Lower leg skin (tissue), 4 donors: ENCODE measurements at places on chromosomes 16 and 17. TPM values are rescaled to one million over a fixed set of nuclear protein-coding genes. Genes with fewer than 3 reads are reported as not detected.
A peak's percentile ranks its signal among the peaks of the same experiment; 100 is the strongest.

GRCh38 chr17:68794636-68795434 is 160.4 kb downstream of the ABCA8 start:
- DNase-seq: no peak

DNA sequence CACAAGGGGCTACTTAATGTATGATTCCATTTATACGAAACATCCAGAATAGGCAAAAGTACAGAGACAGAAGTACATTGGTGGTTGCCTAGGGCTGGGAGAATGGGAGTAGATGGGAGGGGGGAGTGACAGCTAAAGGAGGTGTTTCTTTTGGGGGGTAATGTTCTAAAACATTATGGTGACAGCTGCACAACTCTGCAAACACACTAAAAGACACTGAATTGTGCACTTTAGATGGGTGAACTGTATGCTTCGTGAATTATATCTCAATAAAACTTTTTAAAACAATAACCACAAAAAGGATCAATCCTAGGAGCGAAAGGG is 661 bp downstream of the LYRM9 start:
- DNase-seq: no peak

DNA sequence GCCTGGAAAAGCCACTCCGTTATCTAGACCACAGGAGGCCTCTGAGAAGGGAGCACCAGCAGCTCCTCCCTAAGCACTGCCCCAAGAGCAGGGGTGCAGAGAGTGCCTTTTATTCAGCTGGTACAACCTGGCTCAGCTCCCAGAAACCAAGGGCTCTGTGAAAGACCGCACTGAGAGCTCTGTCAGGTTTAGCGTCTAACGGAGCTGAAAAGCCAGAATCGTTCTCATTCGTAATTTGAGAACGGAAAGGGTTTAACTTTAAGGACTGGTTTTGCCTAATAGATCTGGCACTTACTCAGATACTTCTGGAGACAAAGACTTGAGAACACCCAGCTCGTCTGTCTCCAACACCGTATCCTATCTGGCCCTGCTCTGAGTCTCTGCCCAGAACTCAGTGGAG is 13.5 kb downstream of the MPG start:
- DNase-seq: no peak

- peak; percentile 51 for DNase-seq
Observed at GRCh38 chr17:49616601-49617131, 41.0 kb downstream of the NXPH3 start.

DNA sequence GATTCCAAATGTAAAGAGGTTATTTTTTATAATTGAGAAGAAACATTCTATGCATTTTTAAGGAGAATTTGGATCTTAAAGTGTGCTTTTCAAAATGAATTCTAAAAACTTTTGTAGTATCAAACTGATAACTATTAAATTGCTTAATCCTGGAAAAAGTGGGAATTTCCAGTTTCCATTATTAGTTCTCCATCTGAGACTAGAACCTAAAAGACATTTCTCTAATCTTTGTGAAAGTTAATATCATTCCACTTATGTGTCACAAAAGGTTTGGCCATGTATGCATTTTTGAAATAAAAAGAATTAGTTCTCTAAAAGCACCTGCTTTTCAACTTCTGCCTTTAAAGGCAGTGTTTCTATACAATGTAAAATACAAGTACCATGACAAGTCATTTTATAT is 155.0 kb downstream of the BCAS3 start:
- DNase-seq: no peak

DNA sequence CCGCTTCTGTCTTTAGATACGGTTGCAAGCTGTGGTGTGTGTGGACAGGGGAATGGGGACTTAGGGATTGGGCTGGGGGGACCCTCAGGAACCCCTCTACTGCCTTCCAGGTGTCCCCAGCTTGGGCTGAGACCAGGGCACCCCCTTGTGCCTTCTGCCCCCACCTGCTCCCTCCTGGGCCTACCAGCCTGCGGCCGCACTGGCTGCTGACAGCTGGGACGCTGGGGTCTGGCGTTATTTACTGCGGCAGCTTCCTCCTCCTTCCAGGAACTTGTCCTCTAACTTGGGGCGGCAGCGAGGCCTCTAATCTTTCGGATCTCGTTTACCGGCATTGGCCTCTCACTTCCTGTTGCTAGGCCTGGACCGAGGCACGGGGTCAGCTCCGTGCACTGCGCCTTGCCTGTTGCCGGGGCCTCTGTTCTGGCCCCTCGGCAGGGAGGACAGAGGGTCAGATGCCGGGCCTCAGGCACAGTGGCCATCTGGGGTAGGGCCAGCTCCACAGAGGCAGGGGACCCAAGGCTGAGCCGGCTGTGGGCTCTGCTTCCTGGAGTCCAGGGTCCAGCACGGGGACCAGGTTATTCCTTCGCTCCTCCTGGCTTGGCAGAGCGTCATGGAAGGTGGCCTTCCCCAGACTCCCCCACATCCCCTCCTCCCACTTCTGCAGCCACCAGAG is 31.8 kb downstream of the TMEM235 start:
- peak; percentile 86 for DNase-seq

DNA sequence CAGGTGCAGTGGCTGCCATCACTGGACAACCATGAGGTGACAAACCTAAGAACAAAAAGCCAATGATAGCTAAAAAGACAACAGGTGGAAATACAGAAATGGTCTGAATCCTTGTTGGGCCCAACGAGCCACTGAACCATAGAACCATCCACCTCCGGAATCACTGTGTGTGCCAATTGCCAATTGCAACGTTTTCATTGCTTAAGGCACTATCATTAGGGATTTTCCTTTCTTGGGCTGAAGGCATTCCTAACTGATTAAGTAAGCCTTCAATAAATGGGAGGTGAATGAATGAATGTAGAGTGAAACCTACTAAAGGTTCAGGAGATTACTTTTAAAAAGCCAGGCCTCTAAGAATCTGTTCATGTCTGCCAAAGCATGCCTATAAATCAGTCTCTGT is 3.6 kb downstream of the USP31 start:
- peak; percentile 13 for DNase-seq

Gene KRT33A
- 0.25 TPM for total RNA-seq

DNA sequence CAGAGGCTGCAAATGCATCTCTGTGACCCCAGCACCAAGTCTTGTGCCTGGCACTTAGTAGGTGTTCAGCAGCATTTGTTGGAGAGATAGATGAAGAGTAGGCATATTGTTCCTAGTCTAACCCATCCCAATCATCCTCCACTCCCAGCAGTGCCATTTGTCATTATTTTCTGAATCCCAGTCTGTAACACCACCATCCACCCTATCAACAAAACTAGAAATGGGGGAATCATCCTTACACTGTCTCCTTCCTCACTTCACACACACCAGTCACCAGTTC is 95.9 kb upstream of the TBX2 start:
- no peak for DNase-seq

Gene CD300E
- total RNA-seq: not detected

GRCh38 chr16:89341279-89341678 is 123.8 kb downstream of the ZNF778 start:
- no peak for DNase-seq

DNA sequence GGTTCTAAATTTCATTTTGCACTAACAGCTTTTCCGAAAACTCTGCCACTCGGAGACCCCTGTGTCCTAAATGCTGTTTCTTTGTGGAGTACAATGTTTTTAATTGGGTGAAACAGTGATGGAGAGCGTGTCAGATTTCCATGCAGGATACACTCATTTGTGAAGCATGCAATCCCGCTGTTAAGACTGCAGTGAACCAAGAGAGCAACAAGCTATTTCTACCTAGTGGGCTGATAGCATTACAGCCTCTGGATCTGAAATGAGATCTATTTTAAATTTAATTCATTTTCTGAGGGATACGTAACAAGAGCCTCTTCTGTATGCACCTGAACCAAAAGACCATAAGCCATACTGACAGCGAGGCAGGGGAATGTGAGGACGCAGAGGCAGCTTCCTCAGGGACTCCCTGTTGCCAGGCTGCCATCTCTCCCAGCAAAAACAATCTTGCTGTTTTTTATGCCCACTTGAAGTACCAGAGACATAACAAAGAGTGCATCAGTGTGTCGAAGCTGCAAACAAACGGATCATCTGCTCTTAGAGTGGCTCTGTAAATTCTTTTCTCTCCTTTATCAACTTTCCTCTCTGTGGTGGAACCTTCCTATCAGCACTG is 199.9 kb upstream of the COX10 start:
- DNase-seq: no peak

DNA sequence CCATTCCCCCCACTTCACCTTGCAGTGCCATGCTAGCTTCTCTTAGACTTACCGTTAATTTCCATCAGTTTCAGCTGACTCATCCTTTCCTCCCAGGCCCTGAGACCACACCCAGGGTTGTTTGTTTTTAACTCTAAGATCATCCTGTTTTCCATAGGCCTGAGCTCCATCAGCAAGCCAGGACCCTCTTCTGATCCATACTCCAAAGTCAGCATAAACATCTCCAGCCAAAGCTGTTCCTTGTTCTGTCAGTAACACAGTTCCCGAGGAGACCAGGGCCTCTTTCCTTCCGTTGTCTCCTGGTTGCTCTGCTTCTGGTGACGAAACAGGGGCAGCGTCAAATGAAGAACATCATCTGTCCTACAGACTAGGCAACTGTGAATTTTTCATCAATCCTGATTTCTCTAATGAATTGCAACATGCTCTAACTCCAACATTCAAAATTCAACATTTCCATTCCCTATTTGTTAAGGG is 83.8 kb upstream of the HNF1B start:
- peak; percentile 79 for DNase-seq

Gene CCDC200
- total RNA-seq: not detected

- DNase-seq: peak; percentile 64
Observed at GRCh38 chr16:84532291-84532724, 27.8 kb upstream of the MEAK7 start.

- peak; percentile 95 for DNase-seq
Observed at GRCh38 chr17:36948717-36949460, at the start of gene AATF. Gene AATF, plus strand, starts transcription at chr17:36948954. Its CDS starts 172 bp downstream, at chr17:36949126.

GRCh38 chr17:77208856-77209255 is 68.1 kb downstream of the SEC14L1 start:
- DNase-seq: no peak

GRCh38 chr16:30839523-30840227 is 52.7 kb upstream of the ZNF629 start:
- no peak for DNase-seq

DNA sequence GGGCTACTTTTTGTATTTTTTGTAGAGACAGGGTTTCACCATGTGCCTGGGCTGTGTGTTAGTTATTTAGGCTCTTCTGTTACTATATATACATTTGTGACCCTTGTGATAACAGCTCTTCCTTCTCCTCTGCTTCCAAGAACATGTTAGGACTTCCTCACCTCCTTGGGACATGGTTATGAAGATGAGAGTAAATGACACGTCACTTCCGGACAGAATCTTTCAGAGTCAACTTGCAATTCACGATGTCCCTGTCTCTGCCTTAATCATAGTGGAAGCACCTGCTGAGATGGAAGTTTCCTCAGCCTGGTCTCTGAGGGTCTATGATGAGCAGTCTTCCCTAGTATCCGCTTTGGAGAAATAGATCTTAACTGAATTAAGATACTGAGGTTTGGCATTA is 42.9 kb downstream of the CCDC42 start:
- no peak for DNase-seq

Gene PTX4
- not detected for total RNA-seq

Gene TOP3A
- 28.8 TPM for total RNA-seq

Gene DNAAF1
- total RNA-seq: not detected

- no peak for DNase-seq
Observed at GRCh38 chr17:66481271-66481670, 178.9 kb downstream of the PRKCA start.

Gene SOST
- total RNA-seq: 1.5 TPM

- DNase-seq: no peak
Observed at GRCh38 chr17:73052923-73053322, 39.6 kb downstream of the SLC39A11 start.

GRCh38 chr17:58360296-58361063 is 8.5 kb upstream of the SUPT4H1 start:
- DNase-seq: no peak

DNA sequence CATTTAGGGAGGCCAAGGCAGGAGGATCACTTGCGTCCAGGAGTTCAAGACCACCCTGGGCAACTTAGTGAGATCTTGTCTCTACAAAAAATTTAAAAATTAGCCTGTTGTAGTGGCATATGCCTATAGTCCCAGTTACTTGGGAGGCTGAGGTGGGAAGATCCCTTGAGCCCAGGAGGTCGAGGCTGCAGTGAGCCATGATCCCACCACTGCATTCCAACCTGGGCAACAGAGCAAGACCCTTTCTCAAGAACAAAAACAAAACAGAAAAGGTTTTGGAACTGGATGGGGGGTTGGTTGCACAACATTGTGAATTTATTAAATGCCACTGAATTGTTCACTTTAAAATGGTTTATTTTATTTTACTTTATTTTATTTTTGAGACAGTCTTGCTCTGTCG is 21.2 kb downstream of the PLXDC1 start:
- no peak for DNase-seq

DNA sequence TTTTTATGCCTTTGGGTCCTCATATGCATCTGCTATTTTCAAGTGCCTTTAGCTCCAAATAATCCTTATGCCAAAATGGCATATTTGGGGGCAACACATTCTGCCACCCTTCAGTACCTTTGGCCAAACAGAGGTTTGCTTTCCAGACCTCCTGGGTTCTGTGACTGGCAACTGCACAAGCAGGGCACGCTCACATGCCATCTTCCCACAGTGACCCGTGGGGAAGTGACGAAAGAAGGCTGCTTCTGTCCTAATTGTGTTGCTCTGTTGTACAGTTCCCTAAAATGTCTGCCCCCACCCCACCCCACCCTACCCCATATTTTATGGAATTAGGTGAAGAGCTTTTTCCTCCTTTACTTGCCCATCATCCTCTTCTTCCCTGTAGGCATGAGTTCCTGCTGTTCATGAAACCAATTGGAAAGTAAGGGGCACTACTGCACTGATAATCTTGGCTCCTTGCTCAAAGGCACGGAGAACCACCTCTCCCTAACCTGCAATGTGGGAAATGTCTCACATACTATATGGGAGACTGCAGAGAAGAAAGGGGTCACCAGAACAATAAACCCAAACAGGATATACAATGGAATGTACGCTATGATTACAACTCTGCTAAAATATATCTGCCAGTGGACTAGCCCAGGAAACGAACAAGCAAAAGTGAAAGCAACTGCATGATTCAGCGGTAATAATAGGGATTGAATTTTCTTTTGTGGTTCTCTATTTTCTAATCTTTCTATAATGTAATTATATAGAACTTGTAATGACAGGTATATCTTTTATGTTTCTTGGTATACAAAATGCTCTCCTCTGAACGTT is 3.3 kb upstream of the SLFN12L start:
- DNase-seq: peak; percentile 33

Gene CCDC102A
- 17.4 TPM for total RNA-seq

GRCh38 chr16:86227801-86228200 is 282.5 kb upstream of the FOXF1 start:
- no peak for DNase-seq

Gene TBC1D3I
- 0.34 TPM for total RNA-seq

DNA sequence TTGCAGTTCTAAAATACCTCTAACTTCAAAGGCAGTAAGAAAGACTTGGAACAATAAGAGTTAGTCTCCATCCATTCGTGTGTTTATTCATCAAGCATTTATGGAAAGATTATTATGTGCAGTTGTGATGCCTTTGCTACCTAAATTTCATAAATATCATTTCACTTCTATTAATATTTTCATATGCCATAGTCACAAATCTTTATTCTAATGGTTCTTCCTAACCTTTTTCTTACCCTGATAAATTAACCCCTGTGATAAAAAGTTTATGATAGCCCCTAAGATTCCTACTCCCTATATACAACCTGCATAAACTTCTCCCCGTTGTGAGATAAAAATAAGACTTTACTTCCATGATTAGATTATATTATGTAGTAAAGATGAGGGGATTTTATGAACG is 94.9 kb downstream of the BRIP1 start:
- DNase-seq: no peak

Gene PYDC1
- total RNA-seq: 10.8 TPM

Gene KRTAP4-1
- total RNA-seq: not detected

- DNase-seq: no peak
Observed at GRCh38 chr17:75759457-75759856, 5.5 kb downstream of the GALK1 start.
